NCI-H526 (cell line): ENCODE measurements at places on chromosomes 7 and 10.
A peak's percentile ranks its signal among the peaks of the same experiment; 100 is the strongest.

GRCh38 chr10:132515811-132516726, 21.5 kb upstream of the INPP5A start:
- DNase-seq = no peak

GRCh38 chr7:155455132-155455693, 2.7 kb upstream of the EN2 start:
- no peak for DNase-seq

- DNase-seq = no peak
These were observed 112.6 kb downstream of the DGKI start for GRCh38 chr7:137734221-137734620.

DNA sequence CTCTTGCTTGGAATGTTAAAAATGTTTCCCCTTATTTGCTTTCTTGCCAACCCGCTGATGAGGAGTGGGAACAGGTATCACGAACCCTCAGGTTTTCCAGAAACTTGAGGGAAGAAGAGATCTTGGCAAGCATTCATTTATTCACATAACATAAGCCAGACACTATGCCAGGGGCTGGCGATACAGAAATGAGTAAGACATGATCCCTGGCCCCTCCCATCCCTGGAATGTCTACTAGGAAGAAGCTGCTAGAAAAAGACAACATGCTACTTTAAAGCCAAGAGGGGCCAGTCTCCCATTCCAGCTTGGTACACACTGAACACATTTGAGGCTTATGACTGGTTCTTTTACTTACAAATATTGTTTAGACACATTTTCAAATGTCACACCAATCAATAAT, 26.4 kb downstream of the SLC35B4 start:
- no peak for DNase-seq

DNA sequence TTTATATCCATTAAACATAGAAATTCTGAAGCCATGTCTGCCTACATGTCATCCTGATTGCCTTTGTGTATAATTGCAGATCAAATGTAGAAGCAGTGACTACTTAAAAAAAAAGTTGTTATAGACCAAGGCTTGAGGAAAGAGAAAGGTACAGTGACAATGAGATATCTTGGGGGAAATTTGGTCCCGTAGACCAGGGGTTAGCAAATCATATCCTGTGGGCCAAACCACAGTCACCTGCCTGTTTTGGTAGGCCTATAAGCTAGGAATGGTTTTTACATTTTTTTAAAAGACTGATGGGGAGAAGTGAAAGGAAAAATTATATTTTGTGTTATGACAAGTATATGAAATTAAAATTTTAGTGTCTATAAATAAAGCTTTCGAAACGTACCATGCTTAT, 12.9 kb downstream of the PAPSS2 start:
- no peak for DNase-seq

DNA sequence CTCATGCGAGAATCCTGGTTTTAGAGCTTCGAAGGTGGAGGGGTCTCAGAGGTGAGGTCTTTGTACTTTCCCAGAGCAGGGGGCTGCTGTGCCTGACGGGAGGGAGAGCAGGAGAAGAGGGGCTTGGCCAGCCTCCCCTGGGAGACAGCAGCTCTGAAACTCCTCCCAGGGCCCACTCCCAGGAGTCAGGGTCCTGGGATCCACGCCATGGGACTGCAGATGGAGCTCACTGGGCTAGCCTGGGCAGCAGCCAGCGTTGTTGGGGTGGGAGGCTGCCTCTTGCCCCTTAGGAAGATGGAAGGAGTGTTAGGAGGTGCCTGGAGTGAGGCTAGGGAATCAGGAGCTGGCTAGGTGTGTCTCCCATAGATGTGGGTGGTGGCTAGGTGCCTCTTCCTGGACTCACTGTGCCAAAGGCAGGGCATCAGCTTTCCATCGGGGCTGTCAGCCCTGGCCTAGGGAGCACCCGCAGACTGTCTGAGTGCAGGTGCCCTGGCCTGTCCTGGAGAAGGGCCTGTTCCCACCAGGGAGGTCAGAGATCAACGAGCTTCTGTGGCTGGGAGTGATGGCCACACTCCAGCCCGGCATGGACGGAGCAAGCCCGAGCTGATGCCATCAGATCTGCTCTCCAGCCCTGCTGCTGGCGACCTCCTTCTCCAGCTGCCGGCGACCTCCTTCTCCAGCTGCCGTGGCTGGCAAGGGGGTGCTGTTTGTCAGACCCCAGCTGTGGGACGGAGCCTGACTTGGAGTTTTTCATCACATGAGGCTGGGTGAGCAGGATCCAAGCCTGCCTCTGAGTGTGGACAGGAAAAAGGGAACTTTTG, 111.3 kb downstream of the PTPN20 start:
- DNase-seq = no peak

DNA sequence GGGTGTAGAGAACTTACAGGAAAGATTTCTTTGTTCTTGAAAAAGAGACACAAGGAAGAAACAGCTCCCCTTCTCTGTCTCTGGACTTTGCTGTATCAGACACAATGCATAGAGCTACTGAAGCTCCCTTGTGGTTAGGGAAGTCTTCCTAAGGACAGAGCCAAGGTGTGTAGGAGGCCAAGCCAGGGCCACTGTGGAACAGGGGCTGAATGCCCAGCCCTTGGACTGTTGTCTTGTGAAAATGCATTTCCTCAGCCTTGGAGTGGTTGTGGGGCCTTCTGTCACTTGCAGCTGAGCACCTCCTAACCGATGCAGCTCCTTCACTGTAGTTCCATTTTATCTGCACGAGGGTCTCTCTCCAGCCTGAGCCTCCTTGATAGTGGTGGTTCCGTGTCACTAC, 353.4 kb downstream of the CCSER2 start:
- no peak for DNase-seq

DNA sequence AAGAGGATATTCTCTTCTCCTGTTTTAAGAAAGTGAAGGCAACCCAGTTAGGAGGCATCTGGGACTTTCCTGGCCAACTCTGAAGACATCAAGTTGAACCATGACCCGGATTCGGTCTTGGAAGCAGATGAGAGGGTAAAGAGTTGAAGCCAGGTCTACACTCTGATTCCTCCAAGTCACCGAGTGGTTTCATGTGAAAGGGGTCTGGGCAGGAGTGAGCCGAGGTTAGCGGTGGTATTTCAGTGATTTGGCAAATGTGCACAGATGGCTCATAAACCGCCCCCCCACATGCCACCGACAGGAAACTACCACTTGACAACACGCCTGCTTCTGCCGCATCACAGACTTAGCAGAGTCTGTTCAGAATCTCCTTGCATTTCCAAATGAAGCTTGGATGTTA, 11.4 kb upstream of the REPIN1 start:
- no peak for DNase-seq

DNA sequence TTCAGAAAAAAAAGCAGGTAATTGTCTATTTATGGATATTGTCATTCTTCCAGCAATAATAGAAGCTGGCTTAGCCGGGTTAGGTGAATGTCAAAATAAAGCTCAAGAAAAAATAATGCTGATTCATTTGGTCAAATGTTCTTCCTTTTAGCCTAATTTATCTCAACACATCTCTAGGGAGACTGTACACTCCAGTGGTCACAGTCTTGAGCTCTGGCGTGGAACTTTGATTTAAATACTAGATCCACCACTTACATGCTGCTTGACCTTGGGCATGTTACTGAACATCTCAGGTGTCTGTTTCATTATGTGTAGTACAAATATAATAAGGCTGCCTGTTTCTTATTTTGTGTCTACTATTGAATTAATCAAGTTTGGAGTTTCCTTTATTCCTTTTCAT, 22.0 kb downstream of the PRTFDC1 start:
- no peak for DNase-seq

DNA sequence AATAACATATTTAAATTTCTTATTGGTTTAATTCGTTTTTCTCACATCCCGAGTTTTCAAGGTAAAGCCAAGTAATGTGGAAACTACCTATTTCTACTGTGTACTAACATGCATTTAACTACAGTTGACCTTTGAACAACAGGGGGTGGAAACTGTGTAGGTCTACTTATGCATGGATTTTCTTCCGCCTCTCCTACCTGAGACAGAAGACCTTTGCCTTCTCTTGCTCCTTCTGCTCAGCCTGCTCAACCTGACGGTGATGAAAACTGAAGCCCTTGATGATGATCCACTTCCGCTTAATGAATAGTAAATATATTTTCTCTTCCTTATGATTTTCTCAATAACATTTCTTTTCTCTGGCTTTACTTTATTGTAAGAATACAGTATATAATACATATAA, 18.5 kb downstream of the MEOX2 start:
- no peak for DNase-seq

- peak; percentile 76 for DNase-seq
These were observed 352.4 kb upstream of the AOAH start for GRCh38 chr7:37076668-37077067.

GRCh38 chr7:128406314-128407232, 3.2 kb downstream of the IMPDH1 start:
- DNase-seq = peak; percentile 62

GRCh38 chr7:28862595-28863272, 95.4 kb downstream of the TRIL start:
- no peak for DNase-seq

- DNase-seq = no peak
These were observed 110.4 kb downstream of the CUX1 start for GRCh38 chr7:101927802-101928201.

DNA sequence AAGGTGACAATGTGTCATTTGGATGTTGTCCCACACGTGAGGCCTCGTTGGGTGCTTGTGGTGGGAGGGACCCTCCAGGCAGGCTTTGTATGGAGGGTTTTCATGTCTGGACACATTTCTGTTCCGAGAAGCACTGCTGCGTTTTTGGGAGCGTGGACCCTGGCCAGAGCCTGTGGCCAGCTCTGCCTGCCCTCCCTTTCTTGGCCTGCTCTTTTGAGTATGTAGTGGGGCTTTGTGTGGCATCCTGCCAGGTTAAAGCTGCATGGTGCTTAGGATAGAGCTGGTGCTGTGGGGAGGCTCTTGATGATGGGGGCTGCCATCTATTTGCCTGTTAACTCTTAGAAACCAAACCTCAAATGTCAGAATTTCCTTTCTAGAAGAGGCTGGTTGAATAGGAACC, 45.7 kb downstream of the GLRX3 start:
- DNase-seq = no peak

GRCh38 chr7:102044641-102044983, 227.2 kb downstream of the CUX1 start:
- DNase-seq = no peak

- DNase-seq = no peak
These were observed 90.0 kb downstream of the C1GALT1 start for GRCh38 chr7:7272294-7272693.

DNA sequence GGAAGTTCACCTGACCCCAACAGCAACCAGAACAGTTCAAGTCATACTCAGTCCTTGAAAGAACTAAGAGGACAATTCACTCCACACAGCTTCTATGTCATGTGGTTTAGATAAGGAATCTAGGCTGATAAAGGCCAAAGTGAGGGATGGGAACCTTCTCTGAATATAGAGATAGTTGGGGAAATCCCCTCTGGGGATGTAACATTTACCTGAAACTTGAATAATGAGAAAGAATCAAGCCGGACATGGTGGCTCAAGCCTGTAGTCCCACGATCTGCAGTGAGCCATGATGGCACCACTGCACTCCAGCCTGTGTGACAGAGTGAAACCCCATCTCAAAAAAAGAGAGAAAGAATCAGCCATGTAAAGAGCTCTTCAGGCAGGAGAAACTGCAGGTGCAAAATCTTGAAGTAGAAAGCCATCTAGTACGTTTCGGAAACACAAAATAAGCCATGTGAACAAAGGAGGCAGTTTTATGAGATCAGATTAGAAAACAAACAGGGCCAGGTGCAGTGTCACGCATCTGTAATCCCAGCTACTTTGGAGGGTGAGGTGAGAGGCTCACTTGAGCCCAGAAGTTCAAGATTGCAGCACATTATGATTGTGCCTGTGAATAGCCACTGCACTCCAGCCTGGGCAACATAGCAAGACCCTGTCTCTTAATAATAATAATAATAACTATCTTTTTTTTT, 4.5 kb upstream of the DNMBP start:
- no peak for DNase-seq

- peak; percentile 56 for DNase-seq
These were observed 18.1 kb downstream of the FOXP2 start for GRCh38 chr7:114432703-114433102.

DNA sequence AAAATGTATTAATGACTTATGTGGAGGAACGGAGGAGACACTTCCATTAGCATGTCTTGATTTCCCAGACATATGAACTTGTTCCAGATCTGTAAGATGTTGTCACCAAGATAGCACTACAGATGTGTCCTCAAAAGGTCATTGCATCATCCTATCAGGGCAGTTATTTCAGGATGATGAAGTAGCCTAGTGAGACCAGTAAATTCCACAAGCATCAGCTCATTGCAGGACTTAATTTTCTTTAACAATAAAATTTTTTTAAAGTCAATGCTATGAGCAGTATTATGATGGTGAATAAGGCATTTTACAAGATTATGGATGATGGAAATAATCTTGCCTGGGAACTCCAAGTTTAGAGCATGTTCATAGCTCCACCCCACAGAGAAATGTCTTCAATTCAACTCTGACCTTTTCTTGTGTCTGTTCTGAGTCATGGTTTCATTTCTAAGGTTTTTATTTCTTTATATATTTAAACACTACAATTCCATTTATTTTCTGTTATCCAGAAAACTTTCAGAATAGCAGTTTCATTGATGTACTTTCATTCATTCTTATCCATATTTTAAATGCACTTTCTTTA, 1203.3 kb upstream of the CELF2 start:
- no peak for DNase-seq

- DNase-seq = no peak
These were observed 426.9 kb downstream of the LRMDA start for GRCh38 chr10:75858339-75858738.

- DNase-seq = no peak
These were observed 4.6 kb upstream of the SERPINE1 start for GRCh38 chr7:101121991-101122932.

DNA sequence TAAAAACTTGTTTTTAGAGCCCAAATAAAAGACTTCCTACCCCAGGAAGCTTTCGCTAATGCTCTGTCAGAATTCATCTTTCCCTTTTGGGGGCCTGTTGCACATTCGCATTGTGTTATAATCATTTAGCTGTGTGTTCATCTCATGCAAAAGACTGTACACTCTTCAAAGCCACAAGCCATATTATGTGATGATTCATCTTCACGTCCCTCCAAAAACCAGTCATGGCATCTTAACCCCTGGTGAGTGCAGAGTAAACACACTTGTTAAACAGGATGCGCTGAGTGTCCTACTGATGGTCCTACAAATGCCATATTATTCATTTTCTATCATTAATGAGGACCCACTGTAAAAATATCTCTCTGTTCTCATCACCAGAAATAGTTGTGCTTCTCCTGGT, 235.4 kb downstream of the KIAA1217 start:
- DNase-seq = no peak

GRCh38 chr7:101125989-101126650, 784 bp upstream of the SERPINE1 start:
- DNase-seq = no peak

DNA sequence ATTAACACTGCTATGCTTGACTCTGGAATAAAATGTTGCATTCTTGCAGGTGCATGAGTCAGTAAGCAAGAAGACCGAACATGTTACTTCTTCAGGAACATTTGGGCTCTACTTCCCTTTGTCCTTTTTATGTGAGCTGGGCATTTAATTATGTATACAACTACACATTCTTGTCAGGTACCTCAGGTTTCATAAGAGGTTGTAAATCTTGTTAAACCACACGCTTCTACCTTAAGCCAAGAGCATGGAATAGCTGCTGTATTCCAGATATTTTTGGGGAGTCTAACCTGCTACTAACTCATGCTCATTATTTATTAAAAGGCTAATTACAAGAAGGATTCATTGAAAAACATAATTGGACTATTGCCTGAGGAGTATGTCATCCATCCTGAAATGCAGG, 414.2 kb upstream of the KLF6 start:
- DNase-seq = no peak
